ENCODE measurements at places on chromosomes 5 and 9.

DNA sequence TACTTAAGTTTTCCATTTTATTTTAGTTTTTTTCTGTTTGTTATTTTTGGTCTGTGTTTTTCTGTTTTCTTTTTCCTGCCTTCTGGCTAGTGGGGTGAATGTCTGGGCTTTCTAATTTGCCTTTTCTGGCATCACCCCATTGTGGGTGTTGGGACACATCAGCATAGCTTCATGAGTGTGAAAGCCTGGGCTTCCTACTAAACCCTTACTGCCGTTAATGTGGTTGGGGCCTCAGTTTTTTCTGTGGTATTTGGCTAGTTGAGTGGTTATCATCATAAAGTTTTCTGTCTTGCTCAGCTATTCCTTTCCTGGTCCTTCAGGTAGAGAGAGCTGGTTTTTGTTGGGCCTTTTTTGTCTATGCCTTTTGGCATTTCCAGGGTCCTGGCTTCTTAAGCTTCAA is 21.4 kb downstream of the C5orf47 start:
- no peak for DNase-seq

DNA sequence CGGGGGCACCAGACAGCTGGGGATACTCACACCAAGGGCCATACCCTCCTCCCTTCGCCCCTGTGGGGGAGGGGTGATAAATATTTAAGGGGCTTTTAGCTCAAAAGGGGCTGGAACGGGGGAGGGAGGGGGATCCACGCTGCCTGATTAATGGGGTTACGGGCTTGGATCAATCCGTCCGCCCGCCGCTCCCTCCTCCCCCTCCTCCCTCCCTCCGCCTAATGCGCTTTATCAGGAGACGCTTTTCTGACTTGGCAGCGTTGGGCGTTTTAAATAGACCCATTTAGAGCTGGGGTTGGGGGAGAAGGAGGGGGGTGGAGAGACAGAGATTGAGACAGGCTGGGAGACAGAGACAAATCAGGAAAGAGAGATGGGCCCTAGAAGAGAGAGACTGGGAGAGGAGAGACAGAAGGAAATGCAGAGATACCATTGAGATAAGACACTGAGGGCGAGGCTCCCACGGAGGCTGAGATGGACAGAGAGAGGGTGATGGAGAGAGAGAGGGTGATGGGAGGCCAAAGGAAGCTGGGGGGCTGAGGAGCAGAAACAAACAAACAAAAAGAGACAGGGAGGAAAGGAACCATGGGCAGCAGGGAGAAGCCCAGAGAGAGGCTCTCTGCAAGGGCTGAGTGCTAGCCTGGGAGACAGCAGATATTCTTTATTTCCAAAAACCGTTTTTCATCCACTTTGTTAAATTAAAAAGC is 10.3 kb downstream of the CNTFR start:
- no peak for DNase-seq

- no peak for DNase-seq
Observed at GRCh38 chr9:127898433-127899127, 823 bp downstream of the ST6GALNAC6 start.

- no peak for DNase-seq
Observed at GRCh38 chr5:90475436-90475980, 844 bp downstream of the POLR3G start.

- no peak for DNase-seq
Observed at GRCh38 chr5:54756301-54756700, 229.1 kb downstream of the ESM1 start.

DNA sequence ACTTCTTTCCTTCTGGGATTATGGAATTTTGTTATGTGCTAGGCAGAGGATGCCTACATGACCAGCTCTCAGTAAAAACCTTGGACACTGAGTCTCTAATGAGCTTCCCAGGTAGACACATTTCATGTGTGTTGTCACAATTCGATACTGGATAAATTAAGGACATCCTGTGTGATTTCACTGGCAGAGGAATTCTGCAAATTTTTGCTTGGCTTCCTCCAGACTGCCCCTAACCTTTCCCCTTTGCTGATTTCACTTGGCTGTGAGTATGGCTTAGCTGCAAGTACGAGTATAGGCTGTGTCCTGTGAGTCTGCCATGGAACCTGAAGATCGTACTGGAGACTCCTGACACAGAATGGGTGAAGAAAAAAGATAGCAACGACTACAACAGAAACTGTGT is 47.6 kb downstream of the MRPS27 start:
- DNase-seq, result no peak

- DNase-seq, result no peak
Observed at GRCh38 chr5:134920848-134921575, 16.1 kb downstream of the PCBD2 start.

GRCh38 chr9:135650408-135650807 is 11.1 kb upstream of the GLT6D1 start:
- no peak for DNase-seq

DNA sequence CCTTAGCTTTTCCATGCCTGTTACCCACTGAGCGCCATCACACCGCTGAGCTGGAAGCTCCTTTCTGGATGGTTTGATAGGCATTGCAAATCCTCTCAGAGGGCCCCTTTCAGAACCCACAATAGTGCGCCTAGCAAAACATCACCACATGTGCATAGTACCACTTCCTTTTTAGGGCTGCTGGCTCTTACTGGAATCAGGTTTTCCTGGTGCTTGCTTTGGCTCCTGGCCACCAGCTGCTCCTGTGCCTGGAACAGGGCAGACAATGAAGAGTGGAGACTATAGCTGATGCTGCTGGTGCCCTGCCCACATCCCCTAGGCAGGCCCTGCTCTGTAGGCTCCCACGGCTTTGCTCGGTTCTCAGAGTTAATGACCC is 163.6 kb upstream of the SEMA6A start:
- DNase-seq, result no peak

- DNase-seq, result no peak
Observed at GRCh38 chr9:117825609-117826347, 121.6 kb downstream of the TLR4 start.

DNA sequence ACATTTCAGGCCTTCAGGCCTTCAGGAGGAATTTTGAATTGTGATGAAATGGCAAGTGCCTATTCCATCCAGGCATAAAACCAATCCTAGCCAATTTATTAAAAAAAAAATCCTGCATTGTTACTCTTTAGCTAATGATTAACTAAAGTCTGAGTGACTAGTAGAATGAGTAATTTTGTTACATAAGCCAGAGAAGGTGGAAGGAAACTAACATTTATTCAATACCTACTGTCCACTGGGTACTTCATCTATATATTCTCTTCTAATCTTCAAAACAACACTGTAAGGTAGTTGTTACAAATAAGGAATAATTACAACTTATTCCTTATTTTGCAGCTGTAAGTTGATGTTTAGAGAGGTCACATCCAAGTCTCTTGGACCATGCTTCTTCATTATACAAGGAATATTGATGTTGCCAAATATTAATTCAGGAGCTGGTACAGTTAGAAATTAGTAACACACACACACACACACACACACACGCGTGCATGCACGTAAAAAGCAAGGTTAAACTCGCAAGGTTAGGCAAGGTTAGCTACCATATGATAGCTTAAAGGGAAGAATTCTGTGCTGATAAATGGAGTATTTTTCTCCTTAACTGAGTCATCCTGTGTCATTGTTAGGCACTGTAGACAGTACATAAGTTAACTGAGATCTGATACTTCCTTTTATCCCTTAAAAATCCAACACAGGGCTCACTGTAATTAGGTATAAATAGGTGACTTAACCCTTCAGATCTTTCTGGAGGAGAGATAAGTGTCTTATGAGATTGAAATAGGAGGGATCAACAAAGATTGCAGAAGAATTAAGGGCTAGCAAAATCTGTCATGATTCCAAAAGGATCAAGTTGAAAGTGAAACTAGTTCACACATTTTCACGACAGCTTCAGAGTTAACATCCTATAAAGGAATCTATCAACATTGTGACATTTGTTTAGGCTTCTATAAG is 596.9 kb downstream of the PDE4D start:
- DNase-seq, result no peak

DNA sequence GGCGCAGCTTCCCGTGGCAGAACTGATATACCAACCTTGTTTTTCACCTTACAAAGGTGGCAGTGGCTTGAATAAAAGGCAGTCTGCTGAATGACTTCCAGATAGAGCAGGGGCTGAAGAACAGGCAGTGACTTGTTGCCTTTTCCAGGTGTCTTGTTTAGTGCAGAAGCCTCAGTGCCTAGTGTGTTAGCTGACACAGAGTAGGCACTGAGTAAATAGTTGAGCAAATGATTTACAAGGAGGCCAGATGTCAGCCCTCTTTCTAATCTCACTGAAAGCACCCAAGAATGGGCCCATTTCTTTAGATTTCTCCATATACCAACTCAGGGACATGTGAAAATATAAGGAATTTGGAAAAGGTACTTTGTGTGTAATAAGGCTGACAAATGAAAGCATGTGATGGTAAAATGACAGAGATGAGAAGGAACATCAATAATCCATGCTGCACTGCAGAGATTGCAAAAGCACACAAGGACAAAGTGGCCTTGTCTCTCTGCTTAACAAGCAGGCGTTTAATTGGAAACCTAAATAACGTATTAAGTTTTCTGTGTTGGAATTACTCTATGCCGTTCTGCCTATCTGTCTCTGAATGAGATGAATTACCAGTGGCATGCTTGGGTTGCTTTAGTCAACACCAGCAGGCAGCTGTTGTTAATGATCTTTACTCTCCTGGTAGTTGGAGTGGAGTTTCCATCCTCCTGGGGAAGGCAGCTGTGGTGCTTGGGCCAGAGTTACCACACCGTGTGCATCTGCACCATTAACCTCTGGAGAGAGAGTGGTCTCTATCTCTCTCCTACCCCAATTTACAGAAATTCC is 360.1 kb upstream of the C9orf72 start:
- no peak for DNase-seq

DNA sequence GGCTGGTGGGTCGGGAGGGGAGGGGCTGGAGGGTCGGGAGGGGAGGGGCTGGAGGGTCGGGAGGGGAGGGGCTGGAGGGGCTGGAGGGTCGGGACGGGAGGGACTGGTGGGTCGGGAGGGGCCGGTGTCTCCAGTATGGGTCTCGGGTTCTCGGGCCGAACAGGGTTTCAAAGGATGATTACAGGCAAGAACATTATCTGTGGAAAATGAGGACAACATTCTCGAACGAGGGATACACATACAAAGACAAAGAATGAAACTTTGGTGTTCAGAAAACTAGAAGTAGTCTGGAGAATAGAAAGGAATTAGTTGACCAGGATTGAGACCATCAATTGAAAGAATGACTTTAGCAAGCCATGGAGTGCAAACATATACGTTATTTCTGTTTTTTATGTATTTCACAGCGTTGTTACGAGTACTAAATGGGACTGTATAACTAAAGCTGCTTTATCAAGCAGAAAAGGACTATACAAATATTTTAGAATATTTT is 360 bp upstream of the ZCCHC10 start:
- no peak for DNase-seq

- DNase-seq, result no peak
Observed at GRCh38 chr9:105966834-105967233, 272.5 kb downstream of the TMEM38B start.

GRCh38 chr5:136004436-136004835 is 24.4 kb upstream of the TGFBI start:
- DNase-seq, result no peak

DNA sequence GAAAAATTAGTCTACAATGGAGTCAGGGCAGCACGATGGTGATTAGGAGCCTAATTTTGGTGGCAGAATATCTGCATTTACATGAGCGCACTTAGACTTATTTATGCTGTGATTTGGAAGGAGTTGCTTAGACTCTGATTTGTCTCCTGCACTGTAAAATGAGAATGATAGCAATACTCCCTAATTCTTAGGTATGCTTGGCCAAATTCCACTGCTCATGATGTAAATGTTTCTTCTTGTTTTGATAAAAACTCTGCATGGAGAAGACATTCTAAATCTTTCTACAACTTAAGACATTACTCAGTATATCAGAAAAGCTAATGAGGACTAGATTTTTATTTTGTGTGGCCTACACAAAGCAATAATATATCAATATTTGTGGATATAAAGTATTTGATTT is 205.4 kb downstream of the CDH18 start:
- DNase-seq, result no peak

- DNase-seq, result no peak
Observed at GRCh38 chr5:178555771-178556211, 34.4 kb downstream of the COL23A1 start.

GRCh38 chr9:112890106-112891081 is at the start of gene SLC46A2:
SLC46A2 (minus strand) TSS chr9:112890876; CDS start chr9:112890681, 195 bp downstream.
- DNase-seq, result no peak

GRCh38 chr9:12698986-12699385 is 5.8 kb downstream of the TYRP1 start:
- DNase-seq, result no peak

GRCh38 chr9:77304543-77304942 is 127.2 kb downstream of the VPS13A start:
- no peak for DNase-seq

- no peak for DNase-seq
Observed at GRCh38 chr9:108412755-108413154, 443.0 kb downstream of the ACTL7B start.

DNA sequence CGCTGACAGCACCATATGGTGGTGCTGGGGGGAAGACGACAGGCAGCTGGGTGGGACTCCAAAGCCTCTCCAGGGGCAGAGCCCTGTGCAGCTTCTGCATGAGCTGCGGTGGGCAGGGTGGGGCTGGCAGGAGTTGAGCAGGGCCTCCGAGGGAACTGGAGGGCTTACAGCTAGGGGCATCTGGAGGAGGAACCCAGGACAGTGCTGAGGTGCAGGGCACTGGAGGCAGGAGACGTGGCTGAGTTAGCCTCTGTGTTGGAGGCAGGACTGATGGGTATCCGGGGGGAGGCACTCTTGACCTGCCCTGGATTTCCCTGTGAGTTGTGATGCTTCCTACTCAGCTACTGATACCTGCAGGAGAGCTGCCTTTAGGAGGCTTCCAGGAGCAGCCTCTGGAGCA is 45.0 kb downstream of the TENT4A start:
- no peak for DNase-seq

- peak; percentile 15 for DNase-seq
Observed at GRCh38 chr5:136070486-136071285, 41.9 kb downstream of the TGFBI start.

DNA sequence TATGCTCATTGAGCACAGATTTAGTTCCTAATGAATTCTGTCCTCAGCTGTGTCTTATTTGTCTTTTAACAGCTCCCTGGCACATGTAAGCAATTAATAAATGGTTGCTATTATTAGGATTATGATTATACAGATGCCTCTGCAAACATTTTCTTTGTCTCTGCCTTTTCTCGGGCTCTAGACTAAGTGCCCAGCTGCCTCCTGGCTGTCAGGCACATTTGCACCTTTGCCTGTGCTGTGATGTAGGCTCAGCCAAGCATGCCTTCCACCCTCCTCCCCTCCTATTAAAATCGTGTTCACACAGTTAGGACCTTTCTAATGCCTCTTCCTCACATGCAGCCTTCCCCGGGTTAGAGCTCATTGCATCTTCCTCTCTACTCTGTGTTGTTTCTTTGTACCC is 25.7 kb downstream of the NPR3 start:
- no peak for DNase-seq

GRCh38 chr5:127667926-127668325 is 19.0 kb downstream of the CTXN3 start:
- no peak for DNase-seq
